D721Med (cell line): ENCODE measurements at places on chromosomes 1 and 21.

- DNase-seq: no peak
Observed at GRCh38 chr1:192869308-192869940, 60.6 kb downstream of the RGS2 start.

- DNase-seq: no peak
Observed at GRCh38 chr1:192933744-192934143, 124.9 kb downstream of the RGS2 start.

DNA sequence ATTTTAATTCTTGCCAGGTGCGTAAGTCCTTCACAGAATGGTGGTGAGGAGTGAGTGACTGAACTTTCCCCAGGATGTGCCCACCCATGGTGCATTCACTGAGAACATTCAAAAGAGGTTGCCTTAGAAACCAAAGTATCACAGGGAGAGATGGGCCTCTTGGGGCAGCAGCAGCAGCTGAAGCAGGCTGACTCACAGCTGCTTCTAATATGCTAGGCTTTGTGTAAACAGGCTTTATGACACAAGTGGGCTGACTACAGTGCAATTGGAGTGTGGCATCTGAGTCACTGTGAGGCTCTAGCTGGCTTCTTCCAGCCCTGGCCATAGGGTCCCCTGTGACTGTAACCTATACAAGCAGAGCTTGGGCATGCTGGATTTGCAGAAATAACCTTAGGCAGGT lies 12.6 kb downstream of the PIGP start:
- DNase-seq: no peak

DNA sequence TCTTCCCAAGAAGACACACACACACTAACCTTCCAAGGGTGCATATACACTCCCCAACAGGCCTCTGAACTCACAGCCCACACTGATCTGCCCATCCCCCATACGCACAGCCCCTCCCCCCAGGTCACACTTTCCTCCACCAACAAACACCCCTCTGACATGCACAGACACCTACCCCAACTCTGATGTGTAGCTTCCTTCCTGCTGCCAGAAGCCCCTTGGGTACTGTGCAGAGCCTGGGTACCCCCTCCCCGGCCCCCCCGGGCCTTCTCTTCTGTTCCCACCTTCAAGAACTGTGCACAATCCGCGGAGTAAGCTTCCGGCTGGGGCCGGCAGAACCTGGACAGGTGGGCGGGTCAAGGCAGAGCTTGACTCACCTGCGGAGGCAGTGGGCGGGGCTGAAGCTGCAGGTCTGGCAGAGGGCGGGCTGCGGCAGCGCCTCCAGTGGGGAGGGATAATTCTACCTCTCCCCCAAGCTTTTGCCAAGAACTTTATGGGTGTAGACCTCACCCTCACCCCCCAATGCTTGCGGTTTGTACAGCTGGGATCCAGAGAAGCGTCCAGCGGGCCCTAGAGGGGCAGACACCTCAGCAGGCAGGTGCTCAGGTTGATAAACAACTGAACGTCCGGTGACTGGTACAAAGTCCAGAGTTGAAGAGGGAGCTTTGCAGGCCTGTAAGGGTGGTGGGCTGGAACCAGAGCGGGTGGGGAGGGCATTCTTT lies at the start of gene C1orf210:
C1orf210 (minus strand) TSS at position 313 of the 722 bp plus-strand sequence. CDS start 2,311 bp downstream, outside the sequence.
- DNase-seq: no peak

DNA sequence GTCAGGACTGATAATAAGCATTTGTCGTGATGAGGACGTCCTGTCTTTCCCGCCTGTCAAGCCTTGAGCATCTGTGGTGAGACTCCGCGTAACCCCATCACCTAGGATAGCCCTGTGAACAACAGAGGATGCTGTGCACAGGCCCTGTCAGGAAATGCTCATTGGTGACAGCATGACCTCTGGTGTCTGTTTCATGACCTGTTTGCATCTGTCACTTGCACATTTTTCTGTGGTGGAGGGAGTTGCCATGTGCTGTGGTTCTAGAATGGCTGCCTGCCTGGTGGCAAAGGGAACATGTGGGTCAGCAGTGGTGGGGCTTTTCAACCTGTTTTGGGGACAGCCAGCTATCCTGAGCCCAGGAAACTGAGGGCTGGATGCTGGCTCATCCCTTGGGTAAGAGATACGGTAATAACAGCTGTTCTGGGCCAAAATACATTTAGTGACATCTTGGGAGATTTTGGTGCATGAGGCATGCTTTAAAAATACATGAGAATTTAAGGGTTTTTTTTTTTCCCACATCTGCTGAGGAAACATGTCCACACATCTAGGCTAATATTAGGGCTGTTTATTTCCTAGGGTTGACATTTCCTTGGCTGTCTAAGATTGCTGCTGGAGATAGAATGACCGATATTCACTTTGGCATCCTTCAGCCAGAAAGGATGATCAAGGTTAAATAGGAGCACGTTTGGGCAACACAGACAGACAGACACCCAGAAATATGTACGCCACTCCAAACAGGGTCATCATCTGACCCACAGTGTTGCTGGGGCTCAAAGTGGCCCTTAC lies 52.9 kb downstream of the KCNC4 start:
- no peak for DNase-seq

DNA sequence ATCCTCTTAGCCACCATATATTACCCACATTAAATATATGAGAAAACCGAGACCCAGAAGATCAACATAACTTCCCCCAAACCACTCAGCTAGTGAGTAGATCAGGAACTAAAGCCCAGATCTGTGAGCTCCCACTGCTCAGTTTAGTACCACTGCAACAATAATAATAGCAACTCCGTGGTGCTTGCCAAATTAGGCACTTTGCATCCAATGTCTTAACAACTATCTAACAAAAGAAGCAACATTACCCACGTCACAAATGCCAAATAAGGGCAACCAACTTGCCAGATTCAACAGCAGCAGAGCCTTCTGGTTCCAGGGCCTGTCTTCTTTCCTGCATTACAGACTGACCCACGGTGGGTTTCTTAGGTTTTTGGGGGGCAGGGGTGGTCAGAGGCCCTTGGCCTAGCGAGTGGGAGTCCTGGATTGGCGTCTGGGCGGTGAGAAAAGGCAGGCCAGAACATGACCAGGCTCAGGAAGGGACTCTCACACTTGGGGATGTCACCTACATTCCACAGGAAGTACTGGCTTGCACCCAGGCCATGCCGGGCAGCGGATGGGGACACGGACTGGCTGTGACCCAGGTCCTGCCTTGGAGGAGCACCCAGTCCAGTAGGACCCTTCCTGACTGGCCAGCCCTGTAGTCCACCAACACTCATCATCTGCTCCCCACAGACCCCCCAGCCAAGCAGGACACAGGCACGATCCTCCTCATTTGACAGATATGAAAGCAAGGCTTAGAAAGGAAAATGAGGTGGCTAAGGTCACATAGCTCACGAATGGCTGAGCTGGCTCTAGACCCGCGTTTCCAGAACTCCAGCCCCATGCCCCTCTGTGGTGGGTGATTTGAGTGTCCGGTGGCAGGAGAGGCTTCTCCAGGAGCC lies 4.6 kb downstream of the HCRTR1 start:
- DNase-seq: no peak

GRCh38 chr1:221363039-221363438 lies 378.9 kb downstream of the DUSP10 start:
- DNase-seq: no peak

- DNase-seq: no peak
Observed at GRCh38 chr1:38038861-38039260, 7.7 kb downstream of the POU3F1 start.

- no peak for DNase-seq
Observed at GRCh38 chr1:171890131-171890530, 48.8 kb downstream of the DNM3 start.

GRCh38 chr1:43286115-43286514 lies 734 bp upstream of the C1orf210 start:
- no peak for DNase-seq

DNA sequence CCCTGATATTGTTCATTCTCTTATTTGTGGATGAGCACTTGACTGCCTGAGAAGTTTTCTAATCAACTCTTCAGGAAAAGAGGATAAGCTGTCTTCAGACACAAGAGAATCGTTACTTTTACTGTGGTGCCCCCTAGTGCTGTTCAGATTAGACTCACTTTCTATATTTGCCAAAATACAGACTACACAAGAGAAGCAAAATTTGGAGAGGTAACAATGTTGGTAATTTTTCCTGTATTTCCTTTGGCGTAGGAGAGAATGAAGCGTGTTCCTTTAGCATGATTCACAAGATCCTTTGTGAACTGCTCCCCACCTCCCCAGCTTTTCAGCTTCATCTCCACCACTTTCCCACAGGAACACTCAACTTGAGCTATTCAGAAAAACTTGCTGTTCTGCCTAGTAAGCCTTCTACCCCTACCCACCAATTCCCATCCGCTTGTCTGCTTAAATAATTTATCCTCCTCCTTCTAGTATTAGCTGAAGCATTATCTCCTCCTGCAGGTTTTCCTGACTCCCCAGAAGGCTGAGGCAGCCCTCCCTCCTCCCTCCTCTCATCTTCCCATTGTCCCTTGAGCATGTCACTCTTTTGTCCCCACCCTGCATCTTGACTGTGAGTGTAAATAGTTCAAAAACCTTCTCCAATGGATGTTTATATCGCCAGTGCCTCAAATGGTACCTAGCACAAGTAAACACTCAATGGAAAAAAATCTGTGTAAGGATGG lies 4.5 kb downstream of the TNFSF4 start:
- DNase-seq: no peak

GRCh38 chr1:235101558-235102258 lies 26.9 kb downstream of the TOMM20 start:
- no peak for DNase-seq

GRCh38 chr1:75170981-75171380 lies 36.8 kb downstream of the LHX8 start:
- DNase-seq: no peak

DNA sequence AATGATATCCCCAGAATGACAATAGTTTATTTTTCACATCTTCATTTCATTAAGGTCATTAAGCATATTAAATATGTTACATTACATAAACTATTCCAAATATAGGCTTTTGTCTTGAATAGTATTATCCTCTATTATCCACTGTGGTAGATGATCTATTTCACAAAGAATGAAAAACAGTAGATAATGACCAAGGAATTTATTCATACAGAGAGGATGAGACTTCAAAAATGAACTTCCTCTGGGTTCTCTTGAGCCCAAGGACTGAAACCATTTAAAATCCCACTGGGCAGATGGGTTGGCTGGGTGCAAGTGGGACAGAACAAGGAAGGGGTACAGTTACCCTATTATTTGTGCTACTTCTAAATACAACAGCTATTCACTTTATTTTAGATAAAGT lies 33.0 kb downstream of the PTPN14 start:
- no peak for DNase-seq

DNA sequence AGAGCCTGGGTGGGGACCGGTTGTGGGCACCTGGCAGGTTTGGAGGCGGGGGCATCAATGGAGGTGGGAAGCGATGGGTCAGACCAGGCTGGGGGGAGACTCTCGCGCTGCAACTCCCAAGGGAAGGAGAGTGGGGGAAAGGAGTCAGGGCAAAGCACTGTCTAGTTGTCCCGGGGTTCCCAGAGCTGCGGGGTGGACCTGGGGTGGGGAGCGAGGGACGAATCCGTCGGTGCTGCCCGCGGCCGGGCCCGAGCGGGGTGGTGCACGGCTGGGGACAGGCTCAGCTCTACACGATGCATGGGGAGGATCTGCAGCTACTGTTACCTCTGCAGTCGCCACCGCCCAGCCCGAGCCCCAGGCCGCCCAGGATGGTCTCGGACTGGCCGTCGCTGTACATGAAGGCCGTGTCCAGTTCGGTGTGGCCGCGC lies 427 bp downstream of the AKR7A2 start:
- DNase-seq: no peak

GRCh38 chr1:90902672-90903071 lies 119.2 kb downstream of the ZNF644 start:
- no peak for DNase-seq

DNA sequence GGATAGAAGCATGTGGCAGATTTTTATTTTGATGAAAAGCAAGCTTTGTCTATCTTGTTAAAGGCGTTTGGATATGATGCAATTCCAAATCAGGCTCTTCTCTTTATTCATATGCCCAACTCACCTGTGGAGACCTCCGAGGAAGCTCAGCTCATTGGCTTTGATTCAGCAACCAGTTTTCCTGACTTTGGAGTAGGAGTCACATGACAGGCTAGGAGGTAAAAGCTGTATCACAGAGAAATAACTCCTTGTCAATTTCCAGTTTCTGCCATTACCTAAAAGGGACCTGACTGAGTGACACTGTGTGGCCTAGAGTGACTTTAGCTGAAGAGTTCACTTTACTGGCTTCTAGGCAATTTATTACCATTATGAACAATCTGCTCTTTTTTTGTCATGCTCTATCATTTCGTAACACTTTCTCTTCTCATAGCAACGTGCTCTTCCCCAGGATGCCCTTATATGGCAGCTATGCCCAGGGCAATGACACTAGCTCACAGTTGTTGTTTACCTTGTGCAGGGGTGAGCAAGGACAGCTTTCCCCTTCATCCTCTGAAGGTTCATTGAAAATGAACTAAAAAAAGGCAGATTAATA lies 107.2 kb downstream of the KCNK1 start:
- no peak for DNase-seq

- DNase-seq: no peak
Observed at GRCh38 chr1:192067360-192067759, 90.9 kb upstream of the RGS18 start.

DNA sequence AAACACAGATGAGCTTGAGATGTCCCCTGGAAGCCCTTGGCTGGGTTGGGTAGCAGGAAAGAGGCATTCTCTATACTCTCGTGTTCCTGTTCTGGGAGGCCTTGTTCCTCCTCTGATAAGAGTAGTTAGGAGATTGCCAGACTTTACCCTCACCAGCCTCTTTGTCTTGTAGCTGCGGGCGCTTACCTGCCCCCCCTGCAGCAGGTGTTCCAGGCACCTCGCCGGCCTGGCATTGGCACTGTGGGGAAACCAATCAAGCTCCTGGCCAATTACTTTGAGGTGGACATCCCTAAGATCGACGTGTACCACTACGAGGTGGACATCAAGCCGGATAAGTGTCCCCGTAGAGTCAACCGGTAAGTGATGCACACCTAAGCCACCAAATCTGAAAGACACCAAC lies 5.2 kb downstream of the AGO1 start:
- no peak for DNase-seq

- no peak for DNase-seq
Observed at GRCh38 chr21:33540711-33541104, 1.2 kb downstream of the GART start.

GRCh38 chr1:54955359-54955758 lies 25.1 kb upstream of the TMEM61 start:
- no peak for DNase-seq

DNA sequence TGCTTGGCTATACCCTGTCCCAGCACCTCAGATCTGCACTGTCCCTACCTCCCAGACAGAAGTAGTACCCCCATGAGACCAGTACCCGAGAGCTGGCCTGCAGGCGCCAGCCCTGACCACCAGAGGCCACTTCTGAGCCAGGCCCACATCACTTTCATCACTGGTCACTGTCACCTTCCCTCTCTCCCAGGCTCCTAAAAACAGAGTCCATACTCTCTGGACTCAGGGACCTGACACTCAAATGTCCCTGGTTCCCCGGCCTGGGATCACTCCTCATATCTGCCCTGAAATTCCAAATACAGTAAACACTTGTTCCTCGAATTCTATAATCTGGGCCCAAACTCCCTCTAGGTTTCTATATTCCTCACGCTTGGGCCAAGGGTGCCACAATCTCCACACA lies 18.7 kb downstream of the TMEM53 start:
- DNase-seq: no peak

- DNase-seq: no peak
Observed at GRCh38 chr1:66497910-66498309, 36.0 kb upstream of the SGIP1 start.
